ENCODE measurements at places on chromosomes 12 and 14. TPM values are rescaled to one million over a fixed set of nuclear protein-coding genes. Genes with fewer than 3 reads are reported as not detected.

DNA sequence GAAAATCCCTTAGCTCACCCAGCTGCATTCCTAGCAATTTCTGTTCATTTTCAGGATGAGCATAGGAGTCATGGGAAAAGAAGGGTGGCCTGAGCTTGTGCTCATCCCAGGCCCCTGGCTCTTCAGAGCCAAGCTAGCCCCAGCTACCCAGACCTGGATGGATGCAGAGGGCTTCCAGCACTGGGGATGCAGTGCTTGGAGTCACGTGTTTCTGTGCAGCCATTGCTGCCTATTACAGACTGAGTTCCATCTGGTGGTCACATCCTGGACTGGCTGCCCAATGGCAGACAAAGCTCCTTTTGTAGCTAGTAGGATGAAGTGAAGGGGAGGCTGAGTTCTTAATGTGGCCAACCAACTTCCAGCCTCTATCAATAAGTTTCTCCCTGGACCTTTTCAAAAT, 54.2 kb upstream of the JDP2 start:
- no peak for DNase-seq

DNA sequence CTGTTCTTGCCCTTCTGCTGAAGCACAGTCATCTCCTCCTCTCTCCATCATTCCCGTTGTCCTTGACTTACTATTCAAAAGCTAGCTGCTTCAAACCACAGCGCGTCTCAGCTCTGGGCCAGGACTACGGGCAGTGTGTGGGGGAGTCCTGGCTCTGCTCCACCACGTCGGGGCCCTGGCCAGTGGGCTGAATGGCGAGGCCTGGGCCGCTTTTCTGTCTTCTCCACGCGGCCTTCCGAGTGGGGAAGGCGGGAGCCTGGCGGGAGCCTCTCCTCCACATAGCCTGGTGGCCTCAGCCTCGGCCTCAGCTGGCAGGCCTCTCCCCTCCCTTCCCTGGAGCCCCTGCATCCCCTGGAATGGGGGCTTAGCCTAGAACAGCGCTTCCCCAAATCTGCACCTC, 16.5 kb downstream of the ANKRD9 start:
- no peak for DNase-seq

GRIP1 gene
- 2.3 TPM for total RNA-seq

- DNase-seq, result peak; percentile 52
Observed at GRCh38 chr14:22070119-22070982, 396.7 kb upstream of the OR4E1 start.

PMEL gene
- total RNA-seq, result 1.9 TPM

DNA sequence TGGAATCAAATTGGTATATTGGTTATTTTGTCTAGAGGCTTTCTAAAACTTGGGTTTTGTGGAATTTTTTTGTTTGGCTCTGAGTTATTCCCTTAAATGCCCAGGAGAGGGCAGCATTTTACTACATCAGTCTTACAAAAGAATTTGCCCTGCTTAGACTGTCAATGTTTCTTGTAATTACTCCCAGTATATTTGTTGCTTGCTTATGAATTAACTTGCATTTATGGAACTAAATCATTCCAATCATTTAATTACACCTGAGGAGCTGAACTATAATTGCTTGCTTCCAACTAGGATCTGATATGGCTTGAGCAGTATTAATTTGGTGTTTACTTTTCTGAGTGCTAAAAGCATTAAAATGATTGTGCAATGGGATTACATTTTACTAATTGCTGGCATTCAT, 48.7 kb downstream of the MIPOL1 start:
- peak; percentile 2 for DNase-seq

TOMM20L gene
- total RNA-seq, result not detected

Measured in activated T-cell treated with anti-CD3 and anti-CD28 coated beads, Interleukin-2, amount 50 U/mL, for 72 hours (primary cell).